Myocyte (in vitro differentiated cells): ENCODE measurements at places on chromosomes 3 and 15. TPM values are rescaled to one million over a fixed set of nuclear protein-coding genes. Genes with fewer than 3 reads are reported as not detected.
A peak's percentile ranks its signal among the peaks of the same experiment; 100 is the strongest.

PLA2G4D gene
- not detected in 2 replicates for total RNA-seq

- no peak for DNase-seq
Measured at GRCh38 chr3:72382460-72382859, 465.8 kb downstream of the SHQ1 start.

KBTBD8 gene
- 4.3 and 6.8 TPM in 2 replicates for total RNA-seq

DNA sequence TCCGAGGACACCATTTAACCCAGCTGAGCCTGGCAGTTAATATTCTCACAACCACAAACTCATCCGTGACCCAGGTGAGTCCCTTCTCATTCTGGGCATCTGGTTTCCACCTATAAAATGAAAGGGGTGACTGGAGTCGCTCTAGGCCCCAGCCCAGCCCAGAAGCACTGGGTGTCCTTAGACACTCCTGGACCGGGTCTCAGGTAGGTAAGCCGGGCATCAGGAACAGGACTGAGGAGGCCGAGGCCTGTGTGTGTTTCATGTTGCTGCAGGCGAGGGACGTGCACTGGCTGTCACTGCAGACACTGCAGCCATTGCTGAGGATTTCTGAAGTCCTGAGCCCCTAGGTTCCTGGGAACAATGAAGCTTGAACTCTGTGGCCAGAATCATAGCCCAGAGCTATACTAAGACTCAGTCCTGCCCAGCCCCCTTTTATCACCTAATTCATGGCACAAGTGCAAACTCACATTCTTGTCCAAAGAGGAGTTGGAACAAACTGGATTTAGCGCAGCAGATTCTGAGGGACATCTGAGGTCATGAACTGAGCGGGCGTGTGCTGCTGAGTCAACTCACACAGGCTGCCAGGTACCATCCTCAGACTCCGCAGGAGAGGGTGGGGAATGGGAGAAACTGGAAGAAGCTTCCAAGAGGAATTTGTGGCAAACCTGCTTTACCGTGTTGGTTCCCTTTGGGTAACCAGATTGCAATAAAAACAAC lies 184.9 kb downstream of the FAM43A start:
- peak; percentile 26 for DNase-seq

ALDH1A3 gene
- total RNA-seq: 0.05 TPM in 1 of 2 replicates, not detected in the other

- peak; percentile 50 for DNase-seq
Measured at GRCh38 chr3:38834110-38834509, 18.1 kb upstream of the SCN10A start.

DNA sequence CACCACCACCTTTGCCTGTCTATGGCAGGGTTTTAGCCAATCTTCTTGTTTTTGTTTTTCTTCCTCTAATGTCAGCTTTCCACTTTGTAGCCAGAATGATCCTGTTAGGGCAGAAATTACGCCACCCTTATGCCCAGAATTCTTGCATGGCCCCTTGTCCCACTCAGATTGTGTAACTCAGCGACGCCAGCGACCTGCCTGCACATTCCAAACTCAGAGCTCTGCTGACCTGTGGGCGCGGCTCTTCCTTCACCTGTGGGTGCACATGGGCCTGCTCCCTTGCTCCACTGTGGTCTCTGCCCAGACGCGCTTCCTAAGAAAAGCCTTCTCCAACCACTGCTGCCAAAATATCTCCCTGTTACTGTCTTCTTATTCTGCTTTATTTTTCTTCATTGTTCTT lies 45.0 kb downstream of the MED12L start:
- no peak for DNase-seq

- no peak for DNase-seq
Measured at GRCh38 chr3:13073326-13074005, at the start of gene IQSEC1. Gene IQSEC1, minus strand, starts transcription at chr3:13073429. Its CDS starts 415 bp downstream, at chr3:13073014.

- peak; percentile 9 for DNase-seq
Measured at GRCh38 chr15:76799760-76800159, 105.4 kb downstream of the SCAPER start.

DNA sequence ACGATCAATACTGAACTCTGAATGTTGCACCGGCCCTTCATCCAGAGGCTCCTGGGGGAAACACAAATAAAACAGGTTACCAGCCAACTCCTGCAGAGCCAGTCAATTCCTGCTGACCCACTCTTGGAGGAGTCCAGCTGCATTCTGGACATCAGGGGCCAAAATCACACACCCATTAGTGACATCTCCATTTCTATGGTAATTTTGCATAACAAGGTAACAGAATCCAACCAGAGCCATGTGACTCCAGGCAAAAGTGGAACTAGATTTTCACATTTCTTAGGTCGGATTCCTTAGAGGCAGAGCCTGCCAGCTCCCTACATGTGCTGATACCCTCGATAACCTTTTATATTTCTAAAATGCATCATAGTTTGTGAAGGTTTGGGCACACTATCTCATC lies 119.2 kb upstream of the CTNNB1 start:
- DNase-seq: no peak

- peak; percentile 41 for DNase-seq
Measured at GRCh38 chr15:69677403-69677802, 224.8 kb downstream of the RPLP1 start.

NTRK3 gene
- 0.26 and 0.32 TPM in 2 replicates for total RNA-seq

CHRM5 gene
- total RNA-seq: 0.05 TPM in 1 of 2 replicates, not detected in the other

DNA sequence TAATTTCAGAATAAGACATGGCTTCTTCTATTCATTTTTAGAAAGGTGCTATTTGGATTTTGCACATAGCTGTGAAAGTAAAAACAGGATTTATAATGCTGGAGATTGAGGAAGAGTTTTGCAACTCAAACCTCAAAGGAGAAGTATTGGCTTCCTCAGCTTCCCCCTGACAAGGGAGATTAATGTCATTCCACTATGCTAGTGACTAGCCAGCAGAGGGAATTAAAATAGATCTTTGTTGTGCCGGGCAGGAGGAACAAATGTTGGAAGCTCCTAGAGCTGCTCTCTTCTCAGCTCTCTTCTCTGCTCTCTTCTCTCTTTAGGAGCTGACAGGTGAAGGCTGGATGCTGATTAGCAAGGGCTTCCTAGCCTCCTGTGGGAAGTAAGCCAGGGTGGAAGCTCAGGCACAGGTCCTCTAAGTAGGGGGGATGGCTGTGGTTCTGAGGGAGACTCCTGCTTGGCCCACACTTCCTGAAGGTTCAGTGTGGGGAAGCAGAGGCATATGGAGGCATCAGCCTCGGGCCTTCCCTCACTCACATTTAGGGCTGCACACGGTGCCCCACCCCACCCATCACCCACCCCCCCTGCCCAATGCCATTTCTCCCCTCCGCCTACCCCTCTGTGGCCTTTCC lies 29.6 kb downstream of the CX3CR1 start:
- DNase-seq: peak; percentile 32
